Right cardiac atrium (tissue), 5 donors: ENCODE measurements at places on chromosomes 16 and 17. TPM values are rescaled to one million over a fixed set of nuclear protein-coding genes. Genes with fewer than 3 reads are reported as not detected.

ABCA8 gene
- 74.3 TPM for total RNA-seq

ZNF75A gene
- total RNA-seq, result 22.1 TPM

HID1 gene
- 11.9 TPM for total RNA-seq

AKAP10 gene
- 17.4 TPM for total RNA-seq

HCFC1R1 gene
- 59.1 TPM for total RNA-seq

BCL6B gene
- 6.7 TPM for total RNA-seq

TUBB3 gene
- total RNA-seq, result 1.3 TPM

GDPD1 gene
- total RNA-seq, result 2.7 TPM

THUMPD1 gene
- total RNA-seq, result 21.9 TPM

DNA sequence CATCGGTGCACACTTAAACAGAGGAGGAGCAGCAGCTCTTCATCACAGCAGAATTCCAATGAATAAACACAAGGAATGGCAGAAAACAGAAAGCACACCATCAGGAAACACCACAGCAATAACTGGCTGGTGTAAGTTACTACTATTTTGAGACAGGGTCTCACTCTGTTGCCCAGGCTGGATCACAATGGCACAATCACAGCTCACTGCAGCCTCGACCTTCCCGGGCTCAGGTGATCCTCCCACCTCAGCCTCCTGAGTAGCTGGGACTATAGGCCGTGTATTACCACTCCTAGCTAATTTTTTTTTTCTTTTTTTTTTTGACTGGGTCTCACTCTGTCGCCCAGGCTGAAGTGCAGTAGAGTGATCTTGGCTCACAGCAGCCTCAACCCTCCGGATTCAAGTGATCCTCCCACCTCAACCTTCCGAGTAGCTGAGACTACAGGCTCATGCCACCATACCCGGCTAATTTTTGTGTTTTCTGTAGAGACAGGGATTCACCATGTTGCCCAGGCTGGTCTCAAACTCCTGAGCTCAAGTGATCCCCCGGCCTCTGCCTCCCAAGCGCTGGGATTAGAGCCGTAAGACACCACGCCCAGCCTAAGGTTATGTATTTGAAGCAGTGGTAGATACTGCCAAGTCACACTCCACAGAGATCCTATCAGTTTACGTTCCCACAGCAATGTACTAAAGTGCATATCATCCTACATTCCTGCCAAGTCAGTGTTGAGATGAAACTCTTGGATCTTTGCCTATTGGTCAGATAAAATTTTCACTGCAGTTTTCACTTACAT lies 20.7 kb downstream of the TRAP1 start:
- DNase-seq, result no peak

DNA sequence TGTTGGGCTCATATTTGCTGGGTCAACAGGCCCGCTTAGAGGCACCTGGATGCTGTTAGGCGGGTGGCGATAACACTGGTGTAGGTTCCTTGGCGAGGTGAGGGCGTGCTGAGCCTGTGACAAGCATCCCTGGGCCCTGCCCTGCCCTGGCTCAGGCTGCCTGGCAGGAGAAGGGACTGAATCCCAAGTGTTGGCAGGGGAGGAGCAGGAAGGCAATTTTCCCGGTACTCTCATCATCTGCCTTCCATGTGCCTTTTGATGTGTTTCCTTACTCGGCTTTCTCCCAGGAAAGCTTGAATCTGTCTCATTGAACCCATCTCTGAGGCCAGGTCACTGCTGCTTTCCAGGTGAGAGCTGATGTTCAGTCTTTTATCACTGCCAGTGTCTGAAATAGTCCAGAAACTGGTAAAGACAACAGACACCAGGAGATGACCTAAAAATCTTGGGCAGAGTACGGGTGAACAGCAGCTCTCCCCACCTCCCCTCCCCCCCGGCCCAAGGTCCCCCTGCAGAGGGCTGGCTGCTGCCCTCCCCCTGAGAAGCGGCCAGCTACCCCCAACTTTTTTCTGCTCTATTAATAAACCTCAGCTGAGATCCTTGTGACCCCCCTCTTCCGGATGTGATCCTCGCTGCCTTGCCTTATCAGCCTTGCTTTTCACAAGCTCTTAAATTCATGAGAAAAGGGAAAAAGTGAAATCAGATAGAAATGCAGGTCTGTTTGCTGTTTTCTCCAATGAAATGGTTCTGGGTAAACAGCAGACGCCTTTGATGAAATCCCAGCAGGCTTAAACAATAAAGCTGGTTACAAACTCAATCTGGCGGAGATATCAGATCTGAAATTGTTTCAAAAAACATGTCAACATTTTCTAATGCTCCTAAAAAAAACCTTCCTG lies 29.0 kb downstream of the RTN4RL1 start:
- no peak for DNase-seq

GRCh38 chr17:22128171-22128570 lies 435.8 kb downstream of the KCNJ18 start:
- DNase-seq, result no peak

GRCh38 chr17:69540356-69540755 lies 125.9 kb downstream of the MAP2K6 start:
- DNase-seq, result no peak

DNA sequence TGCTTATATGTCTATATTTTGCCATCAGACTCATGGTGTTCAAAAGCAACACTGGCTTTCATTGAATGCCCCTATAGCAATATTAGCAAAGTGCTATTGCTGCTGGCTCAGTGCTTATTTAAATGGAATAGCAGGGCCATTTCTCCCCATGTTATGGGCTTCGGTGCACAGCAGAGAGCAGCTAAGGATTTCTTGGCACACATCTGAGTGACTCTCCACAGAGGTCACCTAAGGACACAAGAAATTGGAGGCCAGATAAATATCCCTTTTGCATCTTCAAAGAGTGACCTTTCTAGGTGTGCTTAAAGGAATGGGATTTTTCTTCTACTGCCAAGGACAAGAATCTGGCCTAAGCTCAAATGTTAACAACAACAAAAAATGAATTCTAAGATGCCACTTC lies 751.8 kb downstream of the CDH11 start:
- no peak for DNase-seq

- DNase-seq, result peak; percentile 75
Observed at GRCh38 chr16:50692999-50693781, at the start of gene NOD2. Gene NOD2 (plus strand): TSS chr16:50693606. CDS start chr16:50699496, 5,890 bp downstream.

GRCh38 chr17:37312137-37312923 lies 63.5 kb upstream of the C17orf78 start:
- DNase-seq, result no peak

GRCh38 chr17:44344939-44345453 lies at the start of gene GRN:
Gene GRN (plus strand): TSS chr17:44345302. CDS start chr17:44349165, 3,863 bp downstream.
- peak; percentile 97 for DNase-seq

GRCh38 chr17:75517297-75517865 lies 1.1 kb downstream of the TSEN54 start:
- DNase-seq, result no peak

DNA sequence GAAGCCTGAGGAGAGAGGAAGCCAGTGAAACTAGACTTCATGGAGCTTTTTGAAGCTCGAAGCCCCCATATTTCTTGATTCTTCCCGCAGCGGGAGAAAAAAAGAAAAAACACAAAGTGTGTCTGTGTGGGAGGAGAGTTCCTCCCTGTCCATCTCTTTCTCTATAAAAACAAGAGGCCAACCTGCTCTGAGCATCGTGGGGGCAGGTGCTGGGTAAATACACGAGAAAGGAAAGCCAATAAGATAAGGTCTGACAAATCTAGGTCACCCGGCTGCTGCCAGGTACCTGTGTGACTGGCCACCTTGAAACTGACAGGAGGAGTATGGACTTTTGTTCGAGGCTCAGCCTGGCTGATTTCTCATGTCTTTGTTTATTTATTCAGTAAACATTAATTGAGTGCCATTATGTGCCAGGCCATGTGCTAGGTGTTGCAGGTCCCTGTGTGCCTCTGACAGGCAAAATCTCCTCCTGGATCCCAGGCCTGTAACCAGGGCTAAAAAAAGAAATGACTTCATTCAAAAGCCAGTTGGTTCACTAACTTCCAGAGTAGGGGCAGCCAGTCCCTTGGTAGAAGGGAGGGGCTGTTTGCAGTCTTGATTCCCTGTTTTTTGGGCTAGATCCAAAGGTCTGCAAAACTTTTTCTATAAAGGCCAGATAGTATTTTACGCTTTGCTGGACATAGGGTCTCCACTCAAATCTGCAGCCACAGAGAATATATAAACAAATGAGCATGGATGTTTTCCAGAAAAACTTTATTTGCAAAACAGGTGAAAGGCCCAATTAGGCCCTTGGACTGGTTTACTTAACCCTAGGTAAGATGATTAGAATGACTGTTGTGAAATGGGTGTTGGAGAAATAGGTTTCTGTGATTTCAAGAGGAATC lies 35.6 kb downstream of the YPEL2 start:
- DNase-seq, result no peak

- DNase-seq, result no peak
Observed at GRCh38 chr17:41539979-41540701, 12.0 kb upstream of the KRT19 start.

DNA sequence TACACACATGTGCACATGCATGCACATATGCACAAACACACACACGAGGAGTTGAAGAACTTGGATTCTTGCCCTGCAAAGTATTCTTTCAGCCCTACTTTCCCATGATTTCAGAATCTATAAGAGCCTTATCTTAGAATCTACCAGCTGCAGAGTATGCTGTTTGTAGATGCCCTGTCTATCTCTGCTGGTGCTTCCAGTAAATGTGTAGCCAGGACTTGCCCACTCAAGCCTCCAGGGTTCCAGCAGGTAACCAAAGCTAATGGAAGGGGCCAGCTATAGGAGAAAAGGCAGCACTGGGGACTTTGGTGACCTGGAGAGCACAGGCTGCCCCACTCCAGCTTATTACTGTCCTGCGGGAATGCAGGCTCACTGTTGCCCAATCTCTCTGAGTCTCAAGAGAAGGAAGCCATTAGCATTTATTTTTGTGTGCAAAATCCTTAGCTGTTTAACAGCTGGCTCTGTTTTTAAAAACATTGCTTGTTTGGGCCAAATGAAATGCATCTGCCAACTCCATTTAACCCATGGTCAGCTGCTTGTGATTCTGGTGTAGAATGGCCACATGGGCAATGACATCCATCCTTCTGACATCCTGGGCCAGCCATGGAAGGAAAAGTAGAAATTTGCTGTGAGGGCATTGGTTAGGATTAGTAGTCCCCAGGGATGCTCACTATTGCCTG lies 28.6 kb upstream of the XYLT1 start:
- no peak for DNase-seq

- no peak for DNase-seq
Observed at GRCh38 chr16:47161464-47161863, 17.7 kb upstream of the NETO2 start.

DNA sequence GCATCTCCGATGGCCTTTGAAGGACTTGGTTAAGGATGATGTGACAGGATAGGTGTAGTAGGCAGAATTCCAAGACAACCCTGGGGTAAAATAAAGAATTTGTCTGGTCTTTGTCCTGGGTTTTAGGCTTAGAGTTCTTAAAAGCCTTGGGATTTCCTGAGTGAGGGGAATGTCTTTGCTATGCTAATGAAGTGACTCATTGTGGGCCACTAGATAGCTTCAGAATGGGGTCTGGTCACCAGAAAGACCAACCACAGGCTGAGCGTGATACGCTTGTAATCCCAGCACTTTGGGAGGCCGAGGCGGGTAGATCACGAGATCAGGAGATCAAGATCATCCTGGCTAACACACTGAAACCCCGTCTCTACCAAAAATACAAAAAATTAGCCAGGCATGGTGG lies 182.8 kb upstream of the TOX3 start:
- DNase-seq, result no peak

- DNase-seq, result no peak
Observed at GRCh38 chr16:54098247-54098646, 188.3 kb downstream of the IRX3 start.

- DNase-seq, result no peak
Observed at GRCh38 chr16:86345516-86345915, 164.8 kb upstream of the FOXF1 start.

- DNase-seq, result no peak
Observed at GRCh38 chr16:66175636-66176035, 190.9 kb upstream of the CDH5 start.

GRCh38 chr16:24188751-24189318 lies 67.3 kb upstream of the CACNG3 start:
- no peak for DNase-seq

DNA sequence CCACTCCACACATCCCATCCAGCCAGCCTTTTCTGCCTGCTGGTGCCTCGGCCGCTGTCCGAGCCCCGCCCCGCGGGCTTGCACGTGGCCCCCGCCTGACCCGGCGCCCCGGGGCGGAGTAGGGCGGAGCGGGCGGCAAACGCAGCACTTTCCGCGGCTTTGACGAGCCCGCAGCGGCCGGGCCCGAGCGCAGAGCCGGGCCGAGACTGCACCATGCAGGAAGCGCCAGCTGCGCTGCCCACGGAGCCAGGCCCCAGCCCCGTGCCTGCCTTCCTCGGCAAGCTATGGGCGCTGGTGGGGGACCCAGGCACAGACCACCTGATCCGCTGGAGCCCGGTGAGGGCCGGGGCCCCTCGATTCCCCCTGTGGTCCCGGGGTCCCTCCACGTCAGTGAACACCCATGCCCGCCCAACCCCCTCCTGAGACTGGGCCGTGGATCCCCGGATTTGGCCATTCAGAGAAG lies at the start of gene HSF4:
TSS of gene HSF4 (plus strand) at position 147 of the 463 bp plus-strand sequence. CDS start at position 214, 67 bp downstream.
- DNase-seq, result peak; percentile 93

- no peak for DNase-seq
Observed at GRCh38 chr16:73804456-73804855, 492.2 kb upstream of the PSMD7 start.

DNA sequence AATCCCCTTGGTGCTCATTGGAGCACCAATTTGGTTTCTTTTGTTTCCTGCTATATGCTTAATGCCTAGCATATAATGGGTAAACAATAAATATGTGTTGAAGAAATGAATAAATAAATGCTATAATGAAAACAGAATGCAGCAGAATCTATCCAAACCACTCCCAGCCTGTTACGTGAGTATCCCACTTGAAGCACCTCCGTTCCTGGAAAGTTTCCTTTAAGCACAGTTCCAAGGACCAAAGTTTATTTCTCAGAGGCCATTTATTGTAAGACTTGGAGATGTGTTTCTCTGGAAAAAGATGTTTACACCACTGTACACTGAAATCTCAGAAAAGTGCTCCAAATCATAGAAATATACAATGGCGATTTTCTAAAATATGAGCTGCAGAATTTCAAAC lies 187.0 kb downstream of the SOX9 start:
- no peak for DNase-seq

DNA sequence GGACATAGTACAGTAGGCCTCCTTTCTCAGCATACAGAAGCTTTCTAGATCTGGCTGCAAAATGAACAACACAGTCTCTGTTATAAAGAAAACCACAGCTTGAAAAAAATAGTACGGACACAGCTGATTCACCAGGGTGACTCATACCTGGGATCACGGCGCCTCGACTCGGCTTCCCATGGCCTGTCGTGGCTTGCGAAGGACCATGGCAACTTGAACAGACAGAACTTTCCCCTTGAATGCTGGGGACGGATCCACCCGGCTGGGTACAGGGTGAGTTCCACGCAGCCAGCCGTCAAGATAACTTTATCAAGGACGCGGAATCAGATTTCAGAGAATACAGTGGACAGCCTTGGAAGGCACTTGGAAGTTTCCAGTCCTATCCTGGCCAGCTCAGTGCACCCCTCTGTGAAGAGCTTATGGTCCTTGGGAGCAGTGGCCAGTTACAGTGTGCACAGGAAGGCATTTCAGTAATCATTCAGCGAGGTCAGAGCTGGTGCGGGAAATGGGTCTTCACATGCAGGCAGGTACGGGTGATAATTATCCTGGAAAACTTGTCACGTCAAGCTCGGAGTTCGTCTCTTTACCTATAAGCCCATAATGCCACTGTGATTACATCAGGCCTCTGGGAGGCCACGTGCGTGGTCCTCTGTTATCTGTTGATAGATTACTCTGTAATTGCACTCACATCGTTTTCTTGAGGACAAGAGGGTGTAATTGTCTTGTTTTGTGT lies 57.9 kb upstream of the MAF start:
- no peak for DNase-seq

- peak; percentile 99 for DNase-seq
Observed at GRCh38 chr16:27268376-27269299, at the start of gene NSMCE1. Gene NSMCE1 (minus strand): TSS chr16:27268772. CDS start chr16:27257570, 11,202 bp downstream.

- DNase-seq, result no peak
Observed at GRCh38 chr16:86363836-86364618, 146.3 kb upstream of the FOXF1 start.
